ENCODE measurements at places on chromosomes 2 and 18.

DNA sequence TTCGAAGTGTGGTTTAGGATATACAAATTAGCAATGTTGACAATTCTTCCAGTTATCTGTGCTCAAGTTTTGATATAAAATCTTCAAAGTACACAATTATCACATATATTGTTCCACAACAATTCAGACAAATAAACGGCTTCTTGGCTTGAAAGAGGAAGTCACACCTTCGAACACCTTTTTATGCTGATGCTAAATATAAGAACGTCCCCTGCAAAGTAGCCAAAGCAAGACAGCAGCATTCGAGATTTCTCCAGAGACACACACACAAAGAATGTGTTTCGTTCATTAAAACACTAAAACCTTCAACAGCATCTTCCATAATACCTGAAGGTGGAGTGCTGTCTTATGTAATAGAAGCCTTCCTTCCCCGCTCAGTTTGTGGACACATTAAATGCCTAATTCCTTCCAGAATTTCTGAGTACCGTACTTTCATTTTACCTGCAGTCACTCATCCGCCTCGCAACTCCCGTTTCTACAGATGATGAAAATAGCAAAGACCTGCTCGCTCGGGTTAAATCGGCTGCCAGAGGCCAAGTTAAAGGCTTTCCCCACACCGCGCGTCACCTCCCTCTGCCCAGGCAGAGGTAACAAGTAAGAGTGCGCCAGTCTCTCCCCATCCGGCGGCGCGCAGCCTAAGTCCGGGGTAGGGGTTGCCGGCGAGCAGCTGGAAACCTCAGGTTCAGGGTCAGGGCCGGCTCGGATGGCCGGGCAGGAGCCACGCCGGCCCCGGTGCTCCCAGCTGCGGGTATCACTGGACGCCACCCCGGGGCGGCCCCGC lies 847 bp downstream of the SERPINE2 start:
- no peak for DNase-seq

- DNase-seq = no peak
These were observed 687.8 kb downstream of the NUP35 start for GRCh38 chr2:183812091-183812490.

DNA sequence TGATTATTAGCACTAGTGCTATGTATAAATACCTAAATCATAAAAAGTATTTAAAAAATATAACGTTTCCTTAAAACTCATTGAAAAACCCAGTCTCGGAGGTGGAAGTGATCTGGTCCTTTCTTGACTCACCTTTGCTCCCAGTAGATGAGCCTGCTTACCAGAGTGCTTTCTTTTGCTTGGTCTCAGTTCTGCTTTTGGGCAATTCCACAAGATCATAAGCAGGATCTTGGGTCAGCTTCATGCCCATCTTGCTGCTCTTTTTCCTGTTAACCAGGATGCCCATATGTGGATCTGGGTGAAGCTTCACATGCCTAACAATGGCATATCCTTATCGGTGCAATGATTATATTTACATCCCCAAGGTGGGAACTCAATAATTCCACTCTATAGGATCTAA lies 332.1 kb upstream of the FAM98A start:
- no peak for DNase-seq

DNA sequence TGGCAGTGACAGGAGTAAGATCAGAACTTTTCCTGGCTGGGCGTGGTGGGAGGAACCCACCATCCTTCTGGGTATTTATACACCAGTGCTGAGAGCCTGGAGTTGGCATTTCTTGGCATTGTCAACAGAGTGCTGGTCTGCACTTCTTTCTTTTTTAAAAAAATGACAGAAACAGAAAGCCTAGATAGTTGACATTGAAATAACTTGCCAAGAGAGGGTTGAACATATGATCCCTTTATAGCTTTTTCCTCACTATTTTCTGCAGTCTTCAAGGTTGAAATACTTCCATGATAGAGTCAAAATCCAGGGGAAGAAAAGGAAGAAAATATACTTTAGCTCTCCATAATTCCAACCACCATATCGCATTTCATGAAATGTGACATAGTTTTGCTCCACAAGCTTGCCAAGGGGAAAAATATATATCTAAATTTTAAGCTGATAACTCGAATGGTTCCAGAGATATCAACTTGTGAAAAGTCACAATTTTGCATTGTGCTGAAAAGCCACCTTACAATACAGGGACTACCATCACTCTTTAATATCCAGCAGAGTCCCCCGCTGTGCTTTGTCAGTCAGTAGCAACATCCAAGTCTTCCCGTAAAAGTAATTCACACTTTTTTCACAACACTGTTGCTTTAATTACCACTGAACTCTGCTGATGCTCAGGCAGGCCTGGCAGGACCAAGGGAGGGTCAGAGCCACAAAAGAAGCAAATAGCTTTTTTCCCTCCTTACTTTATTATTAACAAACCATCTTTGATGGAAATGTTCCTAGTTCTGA lies 764.9 kb upstream of the FANCL start:
- no peak for DNase-seq

DNA sequence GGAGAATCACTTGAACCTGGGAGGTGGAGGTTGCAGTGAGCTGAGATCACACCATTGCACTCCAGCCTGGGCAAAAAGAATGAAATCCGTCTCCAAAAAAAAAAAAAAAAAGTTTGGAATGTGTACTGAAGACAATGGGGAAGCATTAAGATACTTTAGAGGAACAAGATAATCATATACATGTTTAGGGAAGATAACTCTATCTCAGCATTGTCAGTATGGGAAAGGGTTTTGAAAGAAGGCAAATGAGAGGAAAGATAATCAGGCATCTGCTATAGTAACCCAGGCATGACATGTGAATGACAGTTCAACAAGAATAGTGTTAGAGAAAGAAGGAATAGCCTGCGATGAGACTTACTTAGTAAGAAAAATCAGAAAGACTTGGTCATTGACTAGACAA lies 112.0 kb downstream of the ATAD2B start:
- no peak for DNase-seq

DNA sequence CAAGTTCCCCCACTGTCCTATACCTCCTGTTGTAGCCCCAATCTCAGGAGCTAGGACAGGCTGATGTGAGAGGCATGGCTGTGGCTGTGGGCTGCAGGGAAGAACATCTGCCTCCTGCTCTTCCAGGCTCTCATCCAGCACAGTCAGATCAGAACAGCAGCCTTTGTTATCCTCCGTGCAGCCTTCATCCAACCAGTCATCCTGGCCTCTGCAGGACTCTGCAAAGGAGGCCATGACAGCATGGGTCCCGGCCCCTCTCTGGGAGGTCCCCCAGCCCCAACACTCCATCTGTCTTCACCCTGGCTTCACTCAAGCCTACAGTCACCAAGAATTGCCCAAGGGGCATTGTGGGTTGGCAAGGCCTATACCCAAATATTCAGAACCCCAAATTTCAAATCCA lies 223.2 kb upstream of the COPS8 start:
- DNase-seq = no peak

GRCh38 chr2:27001950-27002349 lies 30.8 kb upstream of the TMEM214 start:
- no peak for DNase-seq

DNA sequence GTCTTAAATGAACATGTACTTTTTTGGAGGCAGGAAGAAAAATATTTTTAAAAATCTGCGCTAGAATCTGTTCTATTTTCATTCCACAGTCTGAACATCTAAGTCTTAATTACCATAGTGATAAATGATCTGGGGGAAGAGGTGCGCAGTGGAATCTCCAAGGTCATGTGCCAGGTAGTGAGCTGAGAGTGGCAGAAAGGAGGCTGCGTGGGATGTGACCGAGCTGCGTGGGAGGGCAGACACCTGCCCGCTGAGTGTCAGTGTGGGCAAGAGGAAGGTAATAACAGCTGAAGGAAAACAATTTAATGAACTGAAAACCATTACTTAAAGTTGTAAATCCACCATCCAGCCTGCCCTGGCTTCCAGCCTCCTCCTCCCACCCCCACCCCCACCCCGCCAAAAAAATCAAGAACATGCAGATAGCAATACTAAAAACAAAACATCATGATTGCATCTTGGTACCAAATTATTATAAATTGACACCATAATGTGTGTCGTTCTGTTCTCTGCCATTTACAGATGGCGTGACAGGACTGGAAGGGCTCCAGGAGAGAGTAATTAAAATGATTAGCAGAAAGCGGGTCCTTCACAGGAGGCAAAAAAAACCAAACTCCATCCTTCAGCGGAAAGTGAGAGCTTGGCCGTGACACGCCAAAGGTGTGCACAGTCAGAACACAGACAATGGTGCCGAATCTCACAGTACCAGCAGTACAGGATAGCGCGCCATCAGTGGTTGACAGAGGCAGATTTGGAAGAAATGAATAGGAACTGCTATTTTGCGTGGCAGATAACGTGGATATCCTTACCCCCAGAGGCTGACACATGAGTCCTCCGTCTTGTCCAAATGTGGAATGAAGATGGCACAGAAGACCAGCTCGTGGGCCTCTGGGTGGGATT lies 11.4 kb upstream of the DTNB start:
- no peak for DNase-seq

DNA sequence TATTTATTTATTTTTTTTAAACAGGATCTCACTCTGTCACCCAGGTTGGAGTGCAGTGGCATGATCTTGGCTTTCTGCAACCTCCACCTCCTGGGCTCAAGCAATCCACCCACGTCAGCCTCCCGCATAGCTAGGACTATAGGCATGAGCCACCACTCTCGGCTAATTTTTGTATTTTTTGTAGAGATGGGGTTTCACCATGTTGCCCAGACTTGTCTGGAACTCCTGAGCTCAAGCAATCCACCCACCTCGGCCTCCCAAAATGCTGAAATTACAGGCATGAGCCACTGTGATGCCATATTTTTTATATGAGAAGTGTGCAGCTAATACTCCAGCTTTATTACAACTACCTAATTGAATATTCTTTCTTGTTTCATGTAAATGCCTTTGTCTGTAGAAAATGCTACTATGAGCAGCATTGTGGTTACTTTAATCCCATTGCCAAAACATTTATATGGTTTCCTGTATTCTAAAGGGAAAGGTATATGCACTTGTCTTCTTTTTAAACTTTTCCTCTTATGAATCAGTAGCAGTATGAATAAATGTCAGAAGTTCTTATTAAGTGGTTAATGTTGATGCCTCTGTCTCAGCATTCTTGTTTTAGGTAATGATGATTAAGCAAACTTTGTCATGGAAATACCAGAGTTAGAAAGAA lies 9.5 kb upstream of the BCL2L11 start:
- DNase-seq = no peak

GRCh38 chr2:143177096-143177786 lies 48.0 kb downstream of the ARHGAP15 start:
- no peak for DNase-seq

- DNase-seq = no peak
These were observed 376.3 kb downstream of the ARHGAP15 start for GRCh38 chr2:143505542-143505941.

GRCh38 chr2:74333175-74333574 lies 10.0 kb downstream of the SLC4A5 start:
- DNase-seq = no peak

- DNase-seq = no peak
These were observed 62.6 kb downstream of the C18orf63 start for GRCh38 chr18:74378179-74378682.

GRCh38 chr18:11150271-11150615 lies 874 bp upstream of the PIEZO2 start:
- DNase-seq = no peak

GRCh38 chr2:36168115-36168514 lies 187.5 kb upstream of the CRIM1 start:
- no peak for DNase-seq

DNA sequence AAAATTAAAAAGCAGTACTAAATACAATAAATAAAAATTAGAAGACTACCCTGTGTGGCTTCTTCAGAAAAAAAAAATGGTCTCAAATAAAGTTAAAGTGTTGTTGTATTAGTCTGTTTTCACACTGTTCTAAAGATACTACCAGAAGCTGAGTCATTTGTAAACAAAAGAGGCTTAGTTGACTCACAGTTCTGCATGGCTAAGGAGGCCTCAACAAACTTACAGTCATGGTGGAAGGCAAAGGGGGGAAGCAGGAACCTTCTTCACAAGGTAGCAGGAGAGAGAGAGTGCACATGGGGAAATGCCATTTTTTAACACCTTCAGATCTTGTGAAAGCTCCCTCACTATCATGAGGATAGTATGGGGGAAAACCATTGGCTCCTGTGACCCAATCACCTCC lies 612.8 kb downstream of the RNF144A start:
- DNase-seq = no peak

GRCh38 chr2:219851801-219852481 lies 224.5 kb downstream of the SLC4A3 start:
- no peak for DNase-seq

- DNase-seq = no peak
These were observed 19.5 kb upstream of the ASXL3 start for GRCh38 chr18:33558529-33558928.

DNA sequence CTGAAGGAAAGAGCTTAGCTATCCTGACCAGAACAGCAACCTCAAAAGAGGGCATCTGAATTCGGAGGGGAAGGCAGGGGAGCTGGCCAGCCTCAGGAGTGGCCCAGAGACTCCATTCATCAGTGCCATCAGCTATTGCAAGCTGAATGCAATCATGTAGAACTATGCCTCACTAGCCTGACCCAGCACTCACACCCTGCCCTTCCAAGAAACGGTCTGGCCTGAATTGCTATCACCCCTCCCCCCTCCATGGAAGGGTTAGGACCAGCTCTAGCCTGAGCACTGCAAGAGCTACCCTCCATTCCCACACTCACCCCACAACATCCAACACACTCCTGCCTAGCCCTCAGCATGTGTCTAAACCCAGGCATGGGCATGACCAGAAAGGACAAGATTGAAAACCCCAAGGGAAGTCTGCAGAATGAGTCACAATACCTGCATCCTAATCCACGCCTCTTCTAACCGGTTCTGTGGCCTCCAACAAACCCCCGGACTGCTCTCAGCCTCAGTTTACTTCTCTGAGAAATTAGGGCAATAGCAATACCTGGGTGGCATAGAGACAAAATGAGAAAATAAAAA lies 120.3 kb downstream of the BCL11A start:
- no peak for DNase-seq

DNA sequence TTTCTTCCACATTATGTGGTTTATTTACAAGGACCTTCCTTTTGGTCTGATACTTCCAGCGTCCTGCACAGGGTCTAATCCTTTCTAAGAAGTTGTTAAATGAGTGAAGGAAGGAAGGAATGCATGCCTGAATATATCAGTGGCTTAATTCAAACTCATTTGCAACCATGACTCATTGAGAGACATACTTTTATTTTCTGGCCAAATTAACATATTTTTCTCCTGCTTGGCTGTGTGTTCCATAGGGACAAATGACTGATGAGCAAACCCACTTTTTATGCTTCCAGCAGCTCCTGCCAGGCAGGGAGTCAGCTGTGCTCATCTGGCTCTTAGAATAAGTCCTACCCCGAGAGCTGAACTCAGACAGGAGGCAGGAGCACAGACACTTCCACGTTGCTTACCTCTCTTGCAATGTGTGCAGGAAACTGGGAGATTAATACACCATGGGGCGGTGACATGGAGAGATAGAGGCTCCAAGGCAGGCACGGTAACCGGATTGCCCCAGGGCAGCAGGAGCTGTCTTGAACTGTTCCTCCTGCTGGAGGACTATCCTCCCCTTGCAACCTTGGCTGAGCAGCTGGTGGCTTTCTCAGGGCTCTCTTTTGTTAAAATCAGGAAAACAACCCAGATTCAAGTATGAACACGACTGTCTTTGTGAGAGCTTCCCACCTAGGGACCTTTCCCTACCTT lies 667.5 kb upstream of the HS6ST1 start:
- no peak for DNase-seq

- DNase-seq = no peak
These were observed 665 bp upstream of the CACNB4 start for GRCh38 chr2:152099367-152100050.

- no peak for DNase-seq
These were observed 123.5 kb downstream of the LIPG start for GRCh38 chr18:49685231-49685942.

Data from T-helper 22 cell (primary cell).